ENCODE measurements at places on chromosomes 2 and 18.

DNA sequence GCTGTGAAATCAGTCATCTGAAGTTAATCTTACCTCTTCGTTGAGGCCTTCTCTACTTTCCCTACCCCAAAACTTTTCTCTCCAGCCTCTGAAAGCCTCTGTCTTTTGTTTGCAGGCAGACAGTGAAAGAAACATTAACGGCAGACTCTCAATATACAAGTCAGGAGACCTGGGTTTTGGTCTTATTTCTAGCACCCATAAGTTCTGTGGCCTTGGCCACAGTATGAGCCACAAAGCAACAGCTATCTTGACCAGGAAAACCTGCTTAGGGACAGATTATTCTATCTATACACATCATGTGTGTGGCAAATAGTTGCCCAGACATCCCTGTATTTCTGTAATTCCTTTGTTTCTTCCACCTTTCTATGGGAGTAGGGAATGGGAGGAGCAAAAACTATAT lies 318.3 kb downstream of the AGPS start:
- no peak for DNase-seq

DNA sequence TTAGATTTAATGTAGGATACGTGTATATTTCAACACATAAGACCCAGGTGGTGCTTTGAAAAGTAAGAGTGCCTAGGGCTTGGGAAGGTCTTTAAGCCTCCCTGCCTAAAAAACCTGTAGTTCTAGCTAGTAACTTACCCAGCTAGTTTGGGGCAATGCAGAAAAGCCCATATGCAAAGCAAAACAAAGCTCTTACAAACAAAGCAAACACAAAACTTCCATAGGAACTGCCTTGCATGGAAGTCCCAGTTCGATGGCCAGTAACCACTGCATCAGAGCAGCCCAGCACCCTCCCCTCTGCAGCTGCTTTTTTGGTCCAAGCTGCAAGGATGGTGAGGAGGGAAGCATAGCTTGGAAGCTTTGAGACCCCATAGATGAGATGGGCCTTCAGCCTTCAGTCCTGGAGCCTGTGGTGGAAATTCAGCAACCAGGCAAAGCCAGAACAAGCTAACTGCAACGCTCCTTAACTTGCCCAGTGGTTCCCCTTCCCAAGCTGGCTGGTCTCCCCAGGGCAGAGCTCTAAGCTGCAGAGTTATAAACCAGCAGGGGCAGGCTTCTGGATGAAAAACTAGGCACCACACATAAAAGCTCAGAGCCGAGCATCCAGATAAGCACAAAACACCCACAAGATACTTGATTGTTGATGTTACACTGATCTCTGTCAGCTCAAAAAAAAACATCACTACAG lies 16.2 kb downstream of the C2orf76 start:
- no peak for DNase-seq

DNA sequence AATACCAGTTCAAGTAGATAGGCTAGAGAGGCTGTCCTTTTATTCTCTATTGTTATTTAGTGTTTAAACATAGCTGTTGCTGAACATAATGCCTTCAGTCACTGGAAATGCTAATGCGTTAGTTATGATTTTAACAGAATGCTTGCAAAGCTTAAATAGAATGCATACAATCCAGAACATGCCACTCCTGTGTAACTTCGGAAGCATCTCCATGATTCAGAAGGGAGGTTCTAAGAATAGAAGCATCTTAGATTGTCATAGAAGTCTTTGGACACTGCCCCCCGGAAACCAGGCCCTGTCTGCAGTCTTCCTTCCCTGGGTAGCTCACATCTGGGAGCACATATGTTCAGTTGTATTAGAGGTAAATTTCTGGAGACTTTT lies 73.2 kb downstream of the ZNF532 start:
- DNase-seq = no peak

DNA sequence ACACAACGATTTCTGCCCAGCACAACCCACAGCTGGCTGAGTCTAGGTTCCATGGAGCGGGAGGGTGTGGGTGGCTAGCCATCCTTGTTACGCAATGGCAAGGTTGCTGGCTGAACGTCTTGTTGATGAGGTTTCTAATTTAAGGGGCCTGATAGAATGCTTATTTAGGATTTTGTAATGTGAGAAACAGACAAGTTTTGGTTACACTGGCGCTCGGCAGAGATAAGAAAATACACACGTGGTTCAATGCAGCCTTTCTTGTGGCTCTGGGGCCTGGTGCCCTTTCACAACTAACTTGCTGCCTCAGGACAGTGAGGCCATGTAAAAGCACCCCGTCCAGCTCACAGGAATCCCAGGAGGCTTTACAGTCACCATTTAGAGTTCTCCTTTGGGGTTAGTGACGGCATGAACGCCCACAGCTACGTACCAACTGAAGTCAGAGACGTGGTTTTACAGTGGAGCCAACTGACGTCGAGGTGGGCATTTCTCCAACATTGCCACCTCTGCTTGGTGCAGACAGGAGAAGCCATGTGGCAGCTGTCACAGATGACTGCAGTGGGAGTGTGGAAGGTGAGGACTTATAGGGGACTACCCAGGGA lies 29.7 kb upstream of the PIEZO2 start:
- no peak for DNase-seq

DNA sequence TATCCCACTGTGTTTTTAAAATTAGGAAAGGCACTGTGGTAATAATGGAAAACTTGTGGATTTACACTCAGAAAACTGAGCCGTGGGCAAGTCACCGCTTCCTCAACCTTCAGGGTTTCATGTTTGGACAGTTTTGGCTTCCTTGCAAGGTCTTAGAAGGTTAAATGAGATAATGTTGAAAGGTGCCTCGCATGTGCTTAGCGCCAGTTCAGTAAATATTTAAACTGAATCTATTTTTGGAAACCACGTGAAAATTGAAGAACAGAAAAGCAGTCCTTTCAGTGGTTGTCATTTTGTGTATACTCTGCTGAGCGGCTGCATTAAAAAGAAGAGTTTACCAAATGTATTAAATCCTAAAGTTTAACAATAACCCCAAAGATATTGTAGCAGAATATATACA lies 15.2 kb upstream of the AGAP1 start:
- no peak for DNase-seq

GRCh38 chr18:44848644-44849335 lies 168.1 kb downstream of the SETBP1 start:
- no peak for DNase-seq

DNA sequence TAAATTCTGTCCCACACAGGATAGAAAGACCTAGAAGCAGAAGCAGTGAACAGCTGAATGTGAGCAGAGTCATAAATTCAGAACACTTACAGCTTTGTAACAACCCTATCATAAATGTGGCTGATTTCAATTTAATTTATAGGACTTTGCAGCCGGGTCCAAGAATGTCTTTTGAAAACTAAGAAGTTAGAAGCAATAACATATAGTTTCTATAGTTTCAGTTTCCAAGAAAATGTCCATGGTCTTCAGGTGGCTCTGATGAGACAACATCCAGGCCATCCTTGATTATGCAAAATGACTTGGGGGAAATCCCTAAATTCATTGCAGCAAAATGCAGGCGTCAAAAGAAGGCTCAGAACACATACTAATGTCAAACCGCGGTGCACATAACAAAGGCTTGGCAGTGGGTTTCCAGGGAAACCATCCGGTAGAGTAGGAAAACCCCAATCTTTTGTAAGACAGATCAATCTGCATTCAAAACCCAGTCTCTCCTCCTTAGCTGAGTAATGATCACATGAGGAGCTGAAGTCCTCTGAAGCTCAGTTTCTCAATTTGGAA lies 442.2 kb upstream of the ID2 start:
- DNase-seq = no peak

- no peak for DNase-seq
These were observed 834.3 kb downstream of the CPS1 start for GRCh38 chr2:211390536-211391188.

DNA sequence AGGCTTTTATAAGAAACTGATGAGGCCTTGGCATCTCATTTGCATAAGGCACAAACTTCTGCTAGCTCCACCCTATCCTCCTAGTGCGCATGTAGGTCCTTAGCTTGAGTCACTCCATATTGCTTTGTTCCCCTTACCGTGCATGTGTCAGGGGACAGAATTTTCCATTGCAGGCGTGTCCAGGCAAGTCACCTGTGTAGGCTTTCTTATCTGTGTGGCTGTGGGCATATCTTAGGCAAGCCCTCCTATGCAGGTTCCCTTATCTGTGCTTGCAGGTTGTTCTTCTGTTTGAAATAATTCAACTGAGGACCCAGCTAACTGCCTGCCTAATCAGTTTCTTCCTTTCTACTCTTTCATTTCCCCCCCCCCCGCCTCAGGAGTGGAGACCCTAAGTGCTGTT lies 63.3 kb upstream of the CDCA7 start:
- DNase-seq = no peak

GRCh38 chr18:48460929-48461583 lies 51.9 kb upstream of the ZBTB7C start:
- DNase-seq = no peak

DNA sequence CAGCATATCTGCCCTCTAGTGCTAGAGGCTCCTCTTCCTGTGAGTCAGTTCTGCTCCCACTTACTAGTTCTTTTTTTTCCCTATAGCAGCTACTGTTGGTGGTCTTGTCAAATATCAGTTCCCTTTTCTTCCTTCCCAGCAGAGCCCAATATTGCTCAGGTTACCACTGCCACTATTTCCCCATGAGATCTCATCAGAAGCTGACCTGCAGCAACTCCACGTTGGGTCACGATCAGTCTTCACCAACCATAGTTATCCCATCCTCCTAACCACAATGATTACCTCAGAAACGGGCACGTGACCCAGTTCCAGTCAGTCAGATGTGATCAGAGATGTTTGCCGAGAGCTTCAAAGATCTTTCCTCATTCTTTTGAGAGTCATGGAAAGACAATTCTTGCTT lies 59.7 kb upstream of the CAPN13 start:
- DNase-seq = no peak

GRCh38 chr2:16127958-16128357 lies 187.6 kb downstream of the MYCN start:
- DNase-seq = no peak

- no peak for DNase-seq
These were observed 89.6 kb downstream of the ITGB1BP1 start for GRCh38 chr2:9333591-9334171.

DNA sequence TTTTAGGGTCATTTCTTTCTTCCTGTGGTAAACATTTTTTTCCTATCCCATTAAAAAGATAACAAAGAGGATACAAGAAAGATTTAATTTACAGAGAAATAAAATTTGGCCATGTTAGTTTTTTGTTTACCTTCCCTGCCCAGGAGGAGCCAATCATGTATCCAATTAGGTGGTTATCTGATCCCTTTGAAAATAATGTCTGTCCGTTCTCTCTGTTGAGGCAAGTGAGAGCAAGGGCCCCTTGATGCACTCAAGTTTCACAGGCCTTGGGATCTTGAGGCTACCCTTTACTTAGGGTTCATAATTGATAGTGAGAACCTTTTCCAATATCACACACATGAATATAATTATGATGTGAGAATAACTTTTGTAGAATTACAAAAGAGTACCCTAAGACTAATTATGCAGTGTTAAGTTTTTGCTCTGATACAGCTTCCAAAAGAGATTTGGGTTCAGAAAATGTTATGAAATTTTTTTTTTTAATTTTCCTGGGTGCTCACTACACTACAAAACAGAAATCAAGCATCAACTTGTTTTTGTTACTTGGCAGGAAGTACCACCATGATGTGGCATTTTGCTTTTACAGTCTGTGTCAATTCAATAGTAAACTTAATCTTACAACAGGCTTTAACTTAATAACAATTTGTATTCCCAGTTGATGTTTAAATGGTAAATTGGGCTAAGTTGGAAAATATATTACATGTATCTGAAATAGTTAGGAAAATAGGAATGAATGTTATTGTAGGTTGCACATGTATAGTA lies 42.0 kb downstream of the AFTPH start:
- DNase-seq = no peak

DNA sequence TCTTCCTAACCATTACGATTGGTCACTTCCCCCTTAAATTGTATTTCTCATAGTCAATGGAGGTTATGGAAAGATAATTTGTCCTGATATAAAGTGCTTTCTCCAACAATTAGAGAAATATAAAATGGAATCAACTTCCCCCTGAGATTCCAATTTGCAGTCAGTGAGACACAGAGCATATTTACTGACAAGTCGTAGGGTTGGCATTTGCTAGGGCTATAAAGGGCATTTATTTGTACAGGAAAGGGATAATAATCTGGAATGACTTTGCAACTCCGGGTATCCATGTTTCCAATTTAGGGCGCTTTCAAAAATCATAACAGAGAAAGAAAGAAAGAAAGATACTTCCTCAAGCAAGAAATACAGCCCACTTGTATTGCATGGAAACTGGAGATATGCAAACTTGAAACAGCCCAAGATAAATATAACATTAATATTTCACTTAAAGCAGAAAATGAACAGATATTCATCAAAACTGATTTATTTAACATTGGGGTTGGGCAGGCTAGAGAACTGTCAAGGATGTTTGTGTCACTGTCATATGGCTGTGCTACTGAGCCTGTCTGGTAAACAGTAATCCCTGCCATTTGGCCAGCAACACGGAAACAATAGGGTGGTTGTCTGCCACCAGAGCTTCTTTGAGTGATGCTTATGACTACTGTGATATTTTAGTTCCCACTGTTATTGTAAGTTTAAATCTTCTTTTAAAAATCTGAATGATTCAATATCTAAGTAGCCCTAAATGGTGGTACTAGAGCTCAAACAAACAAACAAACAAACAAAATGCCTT lies 621.8 kb downstream of the LRP1B start:
- no peak for DNase-seq

GRCh38 chr2:86790676-86791572 lies at the start of gene CD8A:
Gene CD8A (minus strand): TSS chr2:86790913. CDS start chr2:86790825, 88 bp downstream.
- peak; percentile 72 for DNase-seq

DNA sequence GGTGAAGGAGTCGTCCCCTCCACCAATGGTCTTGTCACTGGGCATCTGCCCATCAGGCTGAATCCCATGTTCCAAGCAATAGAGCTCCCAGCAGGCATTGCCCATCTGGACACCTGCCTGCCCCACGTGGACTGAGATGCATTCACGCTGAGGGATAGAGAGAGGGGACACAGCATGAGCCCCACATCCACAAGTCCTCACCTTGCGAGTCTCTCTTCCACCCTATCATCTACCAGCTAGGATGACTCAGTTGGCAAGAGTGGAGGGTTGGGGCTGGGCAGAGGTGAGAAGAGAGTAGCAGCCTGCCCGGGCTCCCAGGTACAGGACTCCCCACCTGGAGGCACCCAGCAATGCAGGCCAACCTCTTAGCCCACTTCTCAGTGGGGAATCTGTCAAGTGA lies 959 bp upstream of the TUBA4B start:
- DNase-seq = no peak

GRCh38 chr2:72716601-72717000 lies 109.2 kb downstream of the EXOC6B start:
- DNase-seq = no peak

DNA sequence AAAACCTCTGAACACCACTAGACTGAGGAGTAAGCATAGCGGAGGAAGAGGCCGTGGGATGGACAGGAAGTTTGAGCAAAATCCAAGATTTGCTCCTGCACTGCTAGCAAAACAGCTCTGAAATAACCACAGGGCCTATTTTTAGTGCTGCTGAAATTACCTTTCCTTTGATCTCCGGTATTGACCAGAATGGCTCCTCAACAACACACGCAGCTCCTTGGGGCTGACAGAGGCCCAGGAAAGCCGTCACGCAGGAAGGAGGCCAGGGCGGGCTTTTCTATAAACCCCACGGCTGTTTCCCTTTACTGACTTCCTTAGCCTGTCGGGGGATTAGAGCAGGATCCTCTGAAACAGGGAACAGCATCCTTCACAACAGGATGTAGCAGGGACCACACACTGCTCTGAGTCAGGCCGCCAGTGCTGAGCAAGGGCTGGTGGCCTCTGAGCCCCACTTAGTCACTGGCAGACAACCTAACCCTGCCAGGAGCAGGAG lies 80.8 kb upstream of the LCLAT1 start:
- DNase-seq = no peak

All from stimulated activated CD8-positive, alpha-beta memory T cell treated with anti-CD3 and anti-CD28 coated beads, Interleukin-7, amount 100 ng/mL, for 4 hours (primary cell).